ENCODE measurements at places on chromosomes 2 and 18.

DNA sequence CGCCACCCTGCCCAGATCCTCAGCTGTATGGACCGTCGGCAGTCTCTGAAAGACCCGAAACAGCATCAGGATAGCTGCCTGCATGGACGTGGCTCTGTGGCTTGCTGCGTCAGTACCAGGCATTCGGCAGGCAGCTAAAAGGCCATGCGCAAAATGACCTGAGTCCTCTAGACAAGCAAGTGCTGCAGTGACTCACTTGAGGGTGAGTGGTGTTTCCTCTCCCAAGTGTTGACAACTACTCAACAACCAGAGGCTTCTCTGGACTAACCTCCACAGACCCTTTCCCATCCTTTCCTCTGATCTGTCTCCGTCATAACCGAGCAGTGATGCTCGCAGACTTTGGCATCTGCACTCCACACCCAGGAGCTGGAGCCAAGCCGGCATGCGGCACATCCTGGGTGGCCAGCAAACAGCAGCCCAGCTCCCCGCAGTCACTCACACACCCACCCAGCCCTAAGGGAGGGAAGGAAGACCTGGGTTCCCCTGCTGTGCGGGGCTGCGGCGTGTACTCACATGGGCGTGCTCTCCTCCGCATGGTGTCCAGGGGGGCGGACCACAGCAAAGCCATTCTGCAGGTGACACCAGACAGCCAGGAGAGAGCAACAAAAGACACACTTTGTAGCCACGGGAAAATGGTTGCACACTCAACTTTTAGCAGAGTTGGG is 239.3 kb downstream of the TWIST2 start:
- DNase-seq = no peak

DNA sequence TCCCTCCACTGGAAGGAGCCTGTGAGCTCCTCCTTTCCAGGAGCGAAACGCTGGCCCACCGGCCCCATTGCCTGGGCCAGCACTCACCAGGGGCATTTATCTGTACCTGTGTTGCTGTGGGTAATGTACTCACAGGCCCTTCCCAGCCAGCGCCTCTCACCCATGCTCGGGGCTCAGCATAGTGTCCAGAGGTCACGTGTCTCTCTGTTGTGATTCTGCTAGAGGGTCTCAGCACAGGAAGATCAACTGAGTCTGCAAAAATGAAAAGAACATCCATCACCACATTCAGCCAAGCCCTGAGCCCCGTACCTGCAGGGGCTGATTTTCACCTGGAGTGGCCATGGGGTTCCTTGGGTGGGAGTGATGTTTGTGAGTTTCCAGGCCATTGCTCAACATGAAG is 103.1 kb upstream of the TPO start:
- no peak for DNase-seq

GRCh38 chr2:80328159-80328571 is 23.6 kb upstream of the LRRTM1 start:
- DNase-seq = no peak

GRCh38 chr2:219430633-219431615 is 3.7 kb upstream of the SPEG start:
- DNase-seq = no peak

GRCh38 chr18:49172246-49172645 is 221.5 kb upstream of the SMAD7 start:
- no peak for DNase-seq

DNA sequence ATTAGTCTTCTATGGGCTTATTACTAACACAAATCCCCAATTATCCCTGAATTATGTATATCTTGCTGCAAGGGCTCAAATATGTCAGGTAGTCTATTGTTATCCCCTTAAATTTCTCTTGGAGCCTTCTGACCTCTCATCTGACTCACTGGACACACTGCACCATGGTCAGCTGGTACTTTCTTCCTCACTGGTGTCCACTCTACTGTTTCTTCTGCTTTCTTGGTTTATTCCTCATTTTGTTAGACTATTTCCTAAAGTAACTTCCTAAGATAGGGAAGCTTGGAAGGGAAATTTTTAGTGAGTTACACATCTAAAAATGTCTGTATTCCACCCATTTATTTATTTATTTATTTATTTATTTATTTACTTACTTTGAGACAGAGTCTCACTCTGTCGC is 26.5 kb downstream of the WDR35 start:
- no peak for DNase-seq

DNA sequence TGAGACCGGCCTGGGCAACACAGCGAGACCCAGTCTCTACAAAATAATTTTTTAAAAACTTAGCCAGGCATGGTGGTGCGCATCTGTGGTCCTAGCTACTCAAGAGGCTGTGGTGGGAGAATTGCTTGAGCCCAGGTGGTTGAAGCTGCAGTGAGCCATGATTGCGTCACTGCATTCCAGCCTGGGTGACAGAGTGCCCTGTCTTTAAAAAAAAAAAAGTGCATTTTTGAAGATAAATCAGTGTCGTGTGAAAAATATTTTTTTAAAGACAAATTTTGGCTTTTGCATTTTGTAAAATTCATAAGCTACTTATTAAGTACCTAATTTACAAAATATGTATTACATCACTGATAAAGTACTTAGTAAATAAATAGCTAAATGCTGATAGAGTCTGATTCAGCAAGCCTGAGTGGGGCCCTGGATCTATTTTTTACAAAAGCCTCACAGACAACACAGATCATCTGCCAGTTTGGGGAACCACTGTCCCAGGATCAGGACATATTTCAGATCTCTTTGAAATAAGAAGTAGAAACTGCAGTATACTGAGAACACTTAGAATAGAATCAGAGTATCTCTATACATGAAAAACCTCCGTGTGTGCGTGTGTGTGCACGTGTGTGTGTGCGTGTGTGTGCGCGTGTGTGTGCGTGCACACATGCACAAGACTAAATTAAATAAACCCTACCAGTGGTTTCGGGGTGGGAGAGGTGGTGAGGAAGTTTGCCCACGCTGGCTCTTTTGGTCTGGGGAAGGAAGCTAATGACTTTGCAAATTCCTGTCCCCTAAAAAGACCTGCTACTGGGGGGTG is 61.6 kb downstream of the AAK1 start:
- no peak for DNase-seq

DNA sequence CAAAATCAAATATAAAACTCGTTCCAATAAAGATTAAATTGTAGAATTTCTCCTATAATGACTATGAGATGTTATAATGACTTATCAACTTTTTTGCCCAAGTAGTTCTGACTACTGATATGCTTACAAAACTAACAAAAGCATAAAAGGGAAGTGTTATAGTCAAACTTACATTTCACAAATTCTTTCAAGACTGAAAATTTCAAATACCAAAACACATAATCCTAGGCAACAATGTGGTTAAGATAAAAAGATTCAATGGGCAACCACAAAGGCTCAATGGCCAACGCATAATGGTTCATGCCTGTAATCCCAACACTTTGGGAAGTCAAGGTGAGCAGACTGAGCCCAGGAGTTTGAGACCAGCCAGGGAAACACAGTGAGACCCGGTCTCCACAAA is 135.7 kb downstream of the USP34 start:
- DNase-seq = no peak

DNA sequence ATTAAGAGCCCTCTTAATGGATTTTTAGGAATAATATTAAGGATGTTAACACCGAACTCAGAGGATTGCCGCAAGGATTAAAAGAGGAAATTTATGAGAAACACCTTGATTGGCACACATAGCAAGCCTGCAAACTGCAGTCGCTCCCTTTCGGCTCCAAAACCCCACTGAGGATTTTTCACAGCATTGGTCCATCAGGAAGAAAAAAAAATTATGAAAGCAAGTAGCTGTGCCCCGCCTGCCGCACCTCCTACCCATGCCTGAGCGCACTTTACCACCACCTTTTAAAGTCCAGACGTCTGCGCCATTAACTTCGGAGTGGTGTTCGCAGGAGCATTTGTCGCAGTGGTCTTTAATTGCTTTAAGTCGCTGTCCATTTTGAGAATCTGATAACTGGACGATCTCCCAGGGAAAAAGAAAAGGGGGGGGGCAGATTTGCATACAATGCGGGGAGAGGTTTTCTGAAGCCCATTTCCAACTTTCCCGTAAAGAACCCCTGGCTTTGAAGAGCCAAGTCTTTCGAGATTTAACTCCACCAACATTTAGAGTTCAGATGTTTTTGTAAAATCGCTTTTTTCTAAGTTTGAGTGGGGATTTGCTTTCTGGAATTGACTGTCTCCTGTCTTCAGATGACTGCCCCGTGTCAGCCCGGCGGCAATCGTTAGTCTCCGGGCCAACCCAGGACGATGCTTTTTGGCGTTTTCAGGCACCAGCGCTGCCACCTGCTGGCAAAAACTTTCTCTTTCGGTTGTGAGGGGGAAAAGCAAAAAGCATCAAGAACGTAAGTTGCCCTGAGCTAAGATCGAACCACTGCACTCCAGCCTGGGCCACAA is 913 bp upstream of the TRABD2A start:
- DNase-seq = peak; percentile 70

DNA sequence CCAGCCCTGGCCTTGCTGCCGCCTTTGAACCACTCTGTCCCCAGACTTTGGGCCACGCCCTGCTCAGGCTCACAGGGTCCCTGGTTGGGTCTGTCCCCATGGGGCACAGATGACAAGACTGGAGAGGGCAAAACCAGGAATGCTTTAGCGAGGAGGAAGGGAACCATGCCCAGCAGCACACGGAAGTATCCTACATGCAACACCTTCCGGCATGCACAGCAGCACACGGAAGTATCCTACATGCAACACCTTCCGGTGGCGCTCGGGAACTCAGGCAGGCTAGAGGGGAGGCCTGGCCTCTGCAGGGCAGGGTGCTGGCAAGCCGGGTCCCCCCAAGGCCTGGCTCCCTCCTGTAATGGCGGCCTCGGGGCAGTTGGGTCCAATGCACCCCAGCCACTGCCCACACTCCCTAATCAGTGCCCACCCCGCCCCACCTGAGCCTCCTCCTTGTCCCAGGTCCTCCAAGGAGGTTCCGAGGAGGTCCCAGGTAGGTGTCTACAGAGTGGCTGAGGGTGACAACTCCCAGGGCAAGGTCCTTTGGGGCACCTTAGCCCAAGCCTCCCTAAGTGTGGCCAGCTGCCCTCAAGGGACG is 33.6 kb upstream of the SNED1 start:
- DNase-seq = no peak

- no peak for DNase-seq
Measured at GRCh38 chr2:173851141-173851641, 114.0 kb downstream of the SP3 start.

DNA sequence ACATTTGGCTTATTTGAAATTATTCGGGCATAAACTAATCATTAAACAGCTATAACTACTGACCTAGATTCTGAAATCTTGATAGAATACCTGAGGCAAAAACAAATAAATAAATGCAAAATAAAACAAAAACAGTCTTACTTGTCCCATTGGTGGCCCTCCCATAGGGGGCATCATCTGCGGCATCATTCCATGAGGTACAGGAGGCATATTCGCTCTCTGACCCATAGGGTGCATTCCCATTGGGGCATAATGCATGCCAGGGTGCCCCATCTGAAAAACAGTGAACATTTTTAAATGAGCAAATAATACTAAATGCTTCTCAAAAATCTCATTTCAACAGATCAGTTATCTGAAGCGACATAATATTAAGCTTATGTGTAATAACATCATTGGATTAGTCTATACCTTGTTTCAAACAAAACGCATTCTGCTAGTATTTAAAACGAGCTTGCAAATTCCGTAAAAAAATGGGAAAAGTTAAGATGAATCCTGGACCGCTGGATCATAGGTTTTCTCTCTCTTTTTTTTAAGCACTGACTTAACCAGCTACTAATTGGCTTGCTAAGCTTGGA is 1.3 kb downstream of the PRPF40A start:
- no peak for DNase-seq

GRCh38 chr2:178333851-178334250 is 117.1 kb downstream of the PRKRA start:
- no peak for DNase-seq

DNA sequence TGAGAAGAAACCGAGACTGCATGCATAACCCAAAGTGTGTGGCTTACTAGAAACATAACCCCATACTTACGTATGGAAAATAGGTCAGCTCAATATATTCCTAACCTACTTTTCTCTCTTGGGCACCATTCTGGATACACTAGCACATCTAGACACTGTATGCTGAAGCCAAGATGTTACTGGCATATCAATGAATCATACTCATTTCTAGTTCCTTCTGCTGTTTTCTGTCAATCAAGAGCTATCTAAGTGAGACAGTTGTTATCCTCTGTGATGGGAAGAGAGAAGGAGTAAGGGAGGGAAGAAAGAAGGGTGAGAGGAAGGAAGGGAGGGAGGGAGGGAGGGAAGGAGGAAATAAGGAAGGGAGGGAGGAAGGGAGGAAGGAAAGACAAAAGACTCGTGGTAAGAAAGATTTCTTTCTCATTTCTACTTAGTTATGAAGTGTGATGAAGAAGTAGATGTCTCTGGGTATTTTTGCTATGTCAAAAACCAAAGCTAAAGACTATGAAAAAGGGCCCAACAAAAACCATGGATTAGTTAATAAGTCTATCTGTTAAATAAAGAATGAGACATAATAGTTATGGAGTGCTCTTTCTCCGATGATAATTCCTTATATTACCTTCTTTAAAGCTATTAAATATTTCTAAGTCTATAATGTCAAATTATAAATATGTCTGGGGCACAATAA is 248.4 kb downstream of the ZNF521 start:
- no peak for DNase-seq

DNA sequence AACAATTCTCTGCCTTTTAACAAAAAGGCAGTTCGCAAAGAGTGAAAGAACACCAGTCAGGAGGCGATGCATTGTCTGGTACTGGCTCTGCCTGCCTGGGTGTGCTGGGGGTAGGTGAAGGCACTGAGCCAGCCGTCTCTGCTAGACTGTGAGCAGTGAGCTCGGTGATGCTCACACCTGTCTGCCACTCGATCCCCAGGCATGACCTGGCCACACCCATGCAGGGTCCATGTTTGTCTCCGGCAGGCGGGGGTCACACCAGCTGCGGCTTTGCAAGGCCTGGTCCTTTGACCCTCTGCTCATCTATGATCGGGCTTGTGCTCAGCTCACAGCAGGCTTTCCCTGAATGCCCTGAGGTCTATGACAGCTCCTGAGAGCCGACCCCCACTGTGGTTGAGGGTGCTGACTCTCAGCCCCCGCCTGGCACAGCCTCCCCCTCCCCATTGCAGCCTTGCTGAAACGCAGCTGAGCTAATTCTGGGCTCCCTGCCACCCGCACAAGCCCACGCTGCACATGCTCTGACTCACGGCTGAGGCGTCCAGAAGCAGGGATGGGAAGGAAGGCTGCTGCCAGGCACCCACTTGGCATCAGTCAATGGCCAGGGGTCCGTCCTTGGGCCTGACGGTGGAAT is 23.7 kb downstream of the CRACDL start:
- DNase-seq = peak; percentile 93

All from HS-5 (cell line).